ENCODE measurements at places on chromosomes 3 and 15.
A peak's percentile ranks its signal among the peaks of the same experiment; 100 is the strongest.

DNA sequence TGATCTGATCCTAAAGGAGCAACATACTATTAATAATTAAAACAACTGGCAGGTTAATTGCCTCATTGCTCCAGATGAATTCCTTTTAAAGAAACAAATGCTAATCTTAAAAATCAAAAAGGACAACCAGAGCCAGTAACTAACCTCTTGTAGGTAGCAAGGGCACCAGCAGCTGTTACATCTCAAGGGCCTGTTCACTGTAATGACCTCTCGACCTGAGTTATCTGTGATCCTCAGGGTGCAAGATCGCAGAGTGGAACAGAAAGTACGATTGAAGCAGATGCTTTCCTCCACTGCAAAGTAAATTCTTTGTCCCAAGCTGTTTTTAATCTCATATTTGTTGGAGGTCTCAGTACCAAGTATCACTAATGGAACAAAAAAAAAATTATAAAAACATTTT, 11.4 kb downstream of the PLSCR5 start:
- DNase-seq: no peak

- no peak for DNase-seq
Measured at GRCh38 chr15:74377831-74378766, 10.7 kb upstream of the CYP11A1 start.

- DNase-seq: no peak
Measured at GRCh38 chr15:63340878-63341277, 40.8 kb downstream of the CA12 start.

- DNase-seq: no peak
Measured at GRCh38 chr15:98043160-98044014, 82.9 kb downstream of the ARRDC4 start.

DNA sequence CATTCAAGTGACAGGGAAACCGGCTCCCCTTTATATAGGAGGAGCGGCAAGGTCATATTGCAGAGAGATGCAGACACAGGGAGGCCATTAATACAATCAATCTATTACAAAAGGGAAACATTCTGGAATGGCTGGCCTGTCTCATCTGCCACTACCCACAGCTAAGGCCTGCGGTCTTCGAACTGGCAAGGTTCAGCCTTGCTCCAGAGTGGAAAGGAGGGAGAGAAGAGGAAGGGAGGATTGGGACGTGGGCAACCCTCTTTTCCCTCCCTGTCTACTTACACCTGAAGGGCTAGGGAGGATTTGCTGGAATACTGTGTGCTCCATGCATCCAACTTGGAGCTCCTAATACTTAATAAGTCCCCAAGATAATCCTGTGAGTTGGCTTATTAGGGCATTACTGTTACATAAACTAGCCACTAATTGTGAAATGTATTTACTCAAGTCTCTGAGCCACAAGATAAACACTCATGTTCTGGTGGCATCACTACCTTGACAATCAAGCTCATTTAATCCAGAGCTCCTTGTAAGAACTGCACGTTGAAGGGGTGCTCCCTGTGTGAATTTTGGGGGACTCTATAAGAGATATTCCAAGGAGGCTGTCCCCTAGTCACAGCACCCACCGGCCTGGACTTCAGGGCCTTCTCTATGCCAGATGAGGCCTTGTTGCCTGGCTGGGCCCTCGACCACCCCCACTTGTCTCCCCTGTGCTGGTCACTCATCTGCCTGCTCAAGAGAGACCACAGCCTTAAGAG, 19.7 kb upstream of the CCDC174 start:
- no peak for DNase-seq

DNA sequence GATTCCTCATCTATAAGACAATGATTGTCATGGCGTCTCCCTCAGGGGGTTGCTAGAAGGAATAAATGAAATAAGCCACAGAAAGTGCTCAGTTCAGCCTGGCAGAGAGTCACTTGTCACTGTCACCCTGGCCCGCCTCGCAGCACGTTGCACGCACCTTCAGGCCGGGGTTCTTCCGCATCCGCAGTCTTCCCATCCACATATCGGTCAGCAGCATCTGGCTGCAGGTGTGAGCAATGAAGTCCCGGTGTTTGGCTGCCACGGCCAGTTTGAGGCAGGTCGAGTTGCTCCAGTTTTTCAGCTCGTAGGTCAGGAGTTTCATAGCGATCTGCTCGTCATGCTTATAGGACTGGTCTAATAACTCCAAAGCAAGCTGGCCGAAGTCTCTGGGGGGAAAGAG, 48.5 kb upstream of the MTMR10 start:
- DNase-seq: no peak

- no peak for DNase-seq
Measured at GRCh38 chr15:60745469-60746061, 266.6 kb upstream of the ICE2 start.

- DNase-seq: no peak
Measured at GRCh38 chr3:159029306-159030026, 227.6 kb downstream of the MFSD1 start.

GRCh38 chr3:138351916-138352550, 3.7 kb downstream of the MRAS start:
- no peak for DNase-seq

DNA sequence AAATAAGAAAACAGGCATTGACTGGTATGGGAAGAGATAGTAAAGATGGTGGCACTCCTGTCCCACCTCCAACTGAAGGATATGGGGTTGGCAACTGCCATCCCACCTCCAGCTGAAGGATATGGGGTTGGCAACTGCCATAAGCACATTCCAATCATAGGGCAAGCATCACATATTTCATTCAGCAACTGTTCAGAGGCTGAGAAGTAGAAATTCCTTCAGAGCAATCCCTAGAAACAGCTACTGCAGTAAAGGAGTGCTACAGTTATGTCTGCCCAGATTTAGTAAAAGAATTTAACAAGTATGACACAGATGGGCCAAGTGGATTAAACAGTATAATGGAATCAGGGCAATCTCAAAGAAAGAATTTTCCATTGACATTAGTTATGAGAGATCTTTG, 156.8 kb downstream of the IMPG2 start:
- no peak for DNase-seq

GRCh38 chr3:58899159-58899952, 150.5 kb downstream of the CFAP20DC start:
- peak; percentile 33 for DNase-seq

GRCh38 chr3:105938101-105938500, 69.3 kb upstream of the CBLB start:
- no peak for DNase-seq

DNA sequence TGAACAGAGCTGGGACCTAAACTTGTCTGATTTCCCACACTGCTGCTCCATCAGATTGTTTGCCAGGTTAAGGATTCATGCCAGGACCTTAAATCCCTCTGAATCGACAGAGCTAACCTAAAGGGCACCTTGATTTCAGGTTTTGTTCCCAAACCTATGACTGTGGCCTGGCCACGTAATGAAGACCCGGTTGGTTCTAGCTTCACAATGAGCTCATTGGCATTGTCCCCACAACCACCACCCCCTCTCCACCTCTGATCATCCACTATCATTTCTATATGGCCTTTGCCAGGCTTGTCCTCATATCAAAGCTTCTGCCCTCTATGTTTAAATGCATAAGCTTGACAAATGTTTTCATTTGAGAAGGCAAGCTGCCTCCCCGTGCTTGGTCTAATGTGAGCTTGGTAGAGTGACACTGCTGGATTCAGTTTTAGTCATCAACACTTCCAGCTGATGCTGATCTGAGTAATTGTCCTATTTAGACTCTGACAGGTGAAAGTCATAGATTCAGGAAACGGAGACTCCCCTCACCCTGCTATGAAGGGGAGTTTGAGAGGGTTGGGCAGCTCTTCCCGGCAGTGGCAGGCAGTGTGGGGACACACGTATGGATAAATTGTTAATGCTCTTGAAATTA, 407.1 kb upstream of the CFAP20DC start:
- no peak for DNase-seq

DNA sequence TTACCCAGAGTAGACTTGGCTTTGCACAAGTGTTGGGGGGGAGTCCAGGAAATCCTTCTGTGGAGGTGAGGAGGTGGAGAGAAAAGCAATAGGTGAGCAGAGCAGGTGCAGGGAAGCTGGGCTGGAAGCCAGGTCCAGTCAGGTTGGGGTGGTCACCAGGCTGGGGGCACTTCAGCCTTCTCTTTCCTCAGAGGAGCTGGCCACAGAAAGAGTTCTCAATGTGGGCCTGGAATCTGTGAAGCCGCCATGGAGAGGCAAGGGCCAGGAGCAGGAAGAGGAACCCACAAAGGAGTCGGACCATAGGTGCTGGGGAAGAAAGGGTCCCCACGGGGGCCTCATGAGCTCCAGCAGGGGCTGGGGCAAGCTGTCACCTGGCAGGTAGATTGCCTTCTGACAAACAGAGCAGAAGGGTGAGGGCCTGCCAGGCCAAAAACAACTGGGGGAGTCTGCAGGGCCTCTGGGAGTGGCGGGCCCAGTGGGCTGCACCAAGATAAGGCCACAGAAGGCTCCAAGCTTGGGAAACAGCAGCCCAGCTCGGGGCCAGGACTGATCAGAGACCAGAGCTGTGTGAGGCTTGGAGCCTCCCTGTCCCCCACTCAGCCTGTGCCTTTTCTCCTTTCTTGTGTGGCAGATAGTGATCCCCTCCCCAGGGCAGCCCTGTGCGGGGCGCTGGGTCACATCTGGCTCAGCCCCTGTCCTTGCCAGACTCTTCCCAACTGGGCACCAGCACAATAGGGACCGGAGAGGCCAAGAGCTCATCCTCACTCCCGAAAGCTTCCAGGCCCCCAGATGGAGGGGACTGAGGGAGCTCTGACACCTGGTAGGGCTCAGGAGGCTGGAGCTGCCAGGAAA, 53.0 kb upstream of the FGD5 start:
- DNase-seq: no peak

GRCh38 chr15:100334015-100334414, 7.8 kb downstream of the ADAMTS17 start:
- DNase-seq: no peak

- no peak for DNase-seq
Measured at GRCh38 chr15:64001148-64001547, 45.1 kb downstream of the DAPK2 start.

GRCh38 chr3:151568184-151568583, 107.3 kb upstream of the IGSF10 start:
- no peak for DNase-seq

GRCh38 chr3:156688632-156689452, 14.5 kb downstream of the TIPARP start:
- no peak for DNase-seq

DNA sequence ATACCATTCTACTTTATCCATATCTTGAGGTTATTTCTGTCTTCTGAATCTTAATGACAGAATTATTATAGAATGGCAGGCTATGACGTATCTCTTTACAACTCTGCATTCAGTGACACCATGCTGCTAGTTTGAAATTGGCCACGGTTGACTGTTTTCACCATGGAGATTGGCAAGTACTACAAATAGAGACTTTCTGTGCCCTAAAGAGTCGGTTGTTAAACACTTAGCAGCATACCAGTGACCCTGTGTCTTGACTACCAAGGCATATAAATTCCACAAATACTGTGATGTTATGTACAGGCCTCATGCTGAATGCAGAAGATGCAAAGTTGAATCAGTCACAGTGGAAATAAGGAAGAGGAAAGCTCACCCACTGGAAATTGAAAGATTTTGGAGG, 67.0 kb upstream of the CADPS start:
- DNase-seq: no peak

DNA sequence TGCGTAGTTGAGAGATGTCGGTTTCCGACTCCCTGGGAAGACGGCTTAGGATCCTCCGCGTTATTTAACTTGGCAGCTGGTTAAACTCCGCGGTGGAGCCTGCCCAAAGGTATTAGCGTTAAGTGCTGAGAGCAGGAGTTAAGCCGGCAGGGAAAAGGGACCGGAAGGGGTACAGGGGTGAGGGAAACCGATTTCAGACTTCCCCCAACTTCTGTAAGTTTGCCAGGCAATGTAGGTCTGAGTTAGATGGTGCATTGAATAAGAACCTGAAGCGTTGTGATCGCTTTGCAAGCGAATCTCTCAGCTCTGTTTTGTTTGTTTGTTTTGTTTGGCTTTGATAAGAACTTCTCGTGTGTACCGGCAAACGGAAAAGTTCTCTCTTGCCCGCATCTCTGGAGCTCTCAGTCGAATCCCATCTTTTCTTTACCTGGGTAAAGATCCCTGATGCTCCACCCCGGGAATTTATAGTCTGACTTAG, 6.0 kb upstream of the FEZF2 start:
- DNase-seq: no peak

DNA sequence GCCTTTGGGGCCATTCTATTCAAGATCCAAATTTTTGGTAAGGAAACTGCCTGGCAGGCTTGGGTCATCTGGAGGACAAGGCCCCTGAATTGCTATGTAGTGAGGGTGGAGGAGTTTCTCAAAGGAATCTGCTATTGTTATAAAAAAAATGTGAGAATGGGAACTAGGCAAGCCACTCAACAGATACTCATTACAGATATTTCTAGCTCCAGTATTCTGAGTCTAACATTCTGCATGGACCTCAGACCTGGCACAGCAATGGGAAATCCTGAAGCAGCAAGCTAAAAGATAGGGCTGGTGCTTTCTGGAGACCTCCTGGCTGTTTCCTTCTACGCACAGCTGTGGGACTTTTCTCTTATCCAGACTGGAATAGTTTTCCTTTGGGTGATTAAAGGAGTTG, 430.7 kb upstream of the RBMS3 start:
- DNase-seq: no peak

GRCh38 chr3:171129827-171130226, 103.3 kb upstream of the SLC2A2 start:
- no peak for DNase-seq

DNA sequence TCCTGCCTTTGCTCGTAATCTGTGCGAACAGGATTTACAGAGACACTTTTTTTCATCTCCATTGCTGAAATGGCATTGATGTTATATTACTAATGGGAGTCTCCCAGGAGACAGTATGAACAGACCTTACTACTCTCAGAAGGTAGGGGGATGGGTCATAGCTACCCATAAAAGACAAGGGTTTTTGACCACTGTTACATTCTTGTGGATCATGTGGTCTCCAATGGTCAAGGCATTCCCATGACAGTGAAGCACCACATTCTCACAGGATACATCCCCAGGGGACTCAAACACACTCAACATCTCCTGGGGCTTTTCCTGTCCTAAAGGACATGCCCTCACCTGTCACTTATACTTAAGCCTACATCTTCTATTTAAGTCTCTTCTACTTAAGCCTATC, 40.8 kb downstream of the MKRN3 start:
- no peak for DNase-seq

DNA sequence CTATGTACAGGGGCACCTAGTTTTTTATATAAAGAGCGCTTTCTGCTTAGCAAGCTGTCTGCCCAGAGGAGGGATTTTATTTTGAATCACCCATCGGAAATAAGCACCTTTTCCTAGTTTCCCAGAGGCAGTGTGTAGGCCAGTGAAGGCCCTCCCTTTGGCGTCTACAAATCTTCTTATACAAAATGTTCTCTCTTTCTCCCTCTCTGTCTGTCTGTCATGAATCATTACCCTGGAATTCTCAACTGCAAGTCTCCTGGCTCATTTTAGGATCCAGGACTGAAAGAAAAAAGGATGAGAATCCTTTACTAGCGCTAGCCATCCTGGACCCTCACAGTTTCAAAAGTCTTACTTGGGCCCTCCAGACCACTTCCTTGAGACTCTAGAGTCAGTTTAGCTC, 728.1 kb downstream of the OTOL1 start:
- DNase-seq: no peak

- DNase-seq: no peak
Measured at GRCh38 chr15:69491038-69491505, 38.5 kb downstream of the RPLP1 start.

All from CD4-positive, alpha-beta memory T cell (primary cell).